Colonic mucosa (tissue), 4 donors: ENCODE measurements at places on chromosomes 3 and 15.
A peak's percentile ranks its signal among the peaks of the same experiment; 100 is the strongest.

GRCh38 chr3:177646749-177647148 is 449.5 kb upstream of the TBL1XR1 start:
- H3K4me3 ChIP-seq, result no peak overlapping the region
- H3K27ac ChIP-seq, result no peak overlapping the region
- H3K36me3 ChIP-seq, result no peaks in the 10 kb centered on the region

DNA sequence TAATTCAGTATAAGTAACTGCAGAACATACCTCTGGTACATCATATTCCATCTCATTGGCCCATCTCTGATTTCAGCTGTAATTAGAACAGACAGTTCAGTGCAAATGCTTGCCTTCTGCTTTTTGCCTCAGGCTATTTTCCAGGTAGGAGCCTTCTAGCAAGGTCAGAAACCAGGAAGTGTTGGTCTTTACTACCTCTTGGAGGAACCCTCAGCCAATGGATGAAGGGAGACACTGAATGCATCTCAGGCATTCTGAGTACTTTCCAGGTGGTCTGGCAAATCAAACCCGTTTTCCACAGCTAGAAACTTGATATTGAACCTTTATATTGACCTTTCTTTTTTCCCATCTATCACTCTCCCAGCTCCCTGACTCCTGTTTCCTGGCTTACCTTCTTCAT is 348.5 kb upstream of the SOX2 start:
- H3K27me3 ChIP-seq, result no peaks in the 10 kb centered on the region
- H3K4me3 ChIP-seq, result no peak overlapping the region
- no peak for DNase-seq
- no peaks in the 10 kb centered on the region for H3K36me3 ChIP-seq

DNA sequence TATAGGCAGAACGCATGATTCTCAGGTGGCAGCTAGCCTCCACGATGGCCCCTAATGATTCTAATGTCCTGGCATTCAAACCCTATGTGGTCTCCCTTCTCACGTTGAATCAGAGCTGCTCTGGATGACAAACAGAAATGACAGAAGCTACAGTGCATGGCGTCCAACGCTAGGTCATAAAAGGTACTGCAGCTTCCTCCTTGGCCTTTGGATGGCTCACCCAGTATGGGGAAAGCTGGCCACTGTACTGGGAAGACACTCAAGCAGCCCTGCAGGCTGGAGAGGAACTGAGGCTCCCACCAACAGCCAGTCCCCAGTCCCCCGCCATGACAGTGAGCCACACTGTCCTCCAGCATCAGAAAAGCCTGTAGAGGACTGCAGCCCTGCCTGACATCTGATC is 286.3 kb downstream of the FAM43A start:
- no peak overlapping the region for H3K27ac ChIP-seq
- H3K4me3 ChIP-seq, result no peak overlapping the region

- no peak overlapping the region for H3K27ac ChIP-seq
- no peaks in the 10 kb centered on the region for H3K4me1 ChIP-seq
- DNase-seq, result no peak
- H3K36me3 ChIP-seq, result no peaks in the 10 kb centered on the region
- H3K27me3 ChIP-seq, result no peaks in the 10 kb centered on the region
Measured at GRCh38 chr15:32739522-32740063, 21.8 kb downstream of the GREM1 start.

DNA sequence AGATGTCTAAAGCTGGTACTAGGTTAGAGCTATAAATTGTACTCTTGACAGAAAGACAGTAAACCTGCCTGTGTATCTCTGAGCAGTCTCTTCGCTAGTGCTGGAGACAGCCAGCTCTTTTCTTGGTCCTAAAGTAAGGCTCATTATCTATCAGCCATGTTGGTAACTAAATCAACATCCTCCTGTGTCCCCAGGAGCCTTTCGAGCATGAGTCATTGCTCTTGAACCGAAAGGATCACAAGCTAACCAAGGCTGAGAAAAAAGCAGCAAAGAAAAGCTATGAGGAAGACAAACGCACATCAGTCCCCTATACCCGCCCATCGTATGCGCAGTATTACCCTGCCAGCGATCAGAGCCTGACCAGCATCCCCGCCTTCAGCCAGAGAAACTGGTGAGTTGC is 25.0 kb upstream of the TEX264 start:
- H3K4me3 ChIP-seq, result no peak overlapping the region
- no peaks in the 10 kb centered on the region for H3K27me3 ChIP-seq
- DNase-seq, result no peak

GRCh38 chr15:65870889-65871533 is 1.7 kb downstream of the RAB11A start:
- DNase-seq, result peak; percentile 46
- peak overlapping the region; percentile 98 for H3K27ac ChIP-seq
- H3K4me3 ChIP-seq, result peak overlapping the region; percentile 92

DNA sequence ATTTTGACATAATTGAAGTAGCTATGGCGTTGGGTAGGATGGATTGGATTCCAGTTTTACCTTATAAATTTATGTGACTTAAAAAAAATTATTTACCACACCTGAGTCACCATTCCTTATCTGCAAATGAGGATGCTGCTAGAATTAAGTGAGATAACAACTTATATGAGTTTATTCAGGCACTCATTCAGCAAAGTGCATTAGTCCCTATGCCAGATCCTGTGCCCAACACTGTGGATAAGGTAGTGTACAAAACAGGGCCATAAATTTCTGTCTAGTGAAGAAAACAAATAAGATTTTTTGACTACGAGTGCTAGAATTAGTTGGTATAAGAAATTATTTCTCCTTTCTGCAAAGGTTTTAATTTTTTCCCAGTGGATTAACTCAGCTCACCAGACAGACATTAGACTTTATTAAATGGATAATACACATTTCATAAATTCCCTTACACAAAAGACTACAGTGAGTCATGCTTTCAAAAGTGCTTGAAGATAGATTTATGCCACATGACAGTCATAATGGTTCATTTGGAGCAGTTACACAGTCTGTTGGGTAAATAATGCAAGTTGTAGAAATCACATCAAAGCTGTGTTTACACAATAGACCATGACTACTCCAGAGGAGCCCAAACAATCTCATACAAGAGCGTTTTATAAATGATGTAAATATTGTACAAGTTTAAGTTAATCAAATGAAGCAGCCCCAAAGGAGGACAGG is 129.9 kb upstream of the TGFBR2 start:
- no peaks in the 10 kb centered on the region for H3K36me3 ChIP-seq
- H3K27me3 ChIP-seq, result no peaks in the 10 kb centered on the region
- DNase-seq, result no peak
- H3K27ac ChIP-seq, result no peak overlapping the region

- DNase-seq, result no peak
- H3K4me3 ChIP-seq, result no peak overlapping the region
- H3K4me1 ChIP-seq, result no peaks in the 10 kb centered on the region
Measured at GRCh38 chr3:101228441-101228840, 91.9 kb downstream of the IMPG2 start.

DNA sequence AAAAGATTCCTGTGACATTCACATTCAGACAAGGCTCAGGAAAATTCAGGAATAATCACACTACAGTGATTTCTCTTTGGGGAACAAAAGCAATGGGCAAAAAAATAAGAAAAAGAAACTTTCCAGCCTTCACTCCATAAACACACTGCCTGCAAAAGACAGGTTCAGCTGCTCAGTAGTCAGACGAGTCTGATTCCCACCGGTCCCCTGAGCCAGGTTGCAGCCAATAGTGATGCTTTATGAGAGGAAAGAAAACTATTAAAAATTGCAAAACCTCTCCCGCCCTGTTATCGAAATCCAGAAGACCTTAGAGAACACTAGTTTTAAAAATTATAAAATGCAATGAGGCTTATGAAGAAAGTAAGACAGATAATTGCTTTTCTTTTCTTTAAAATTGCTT is 8.5 kb downstream of the PLCH1 start:
- H3K4me3 ChIP-seq, result peak overlapping the region; percentile 4
- no peaks in the 10 kb centered on the region for H3K27me3 ChIP-seq
- H3K27ac ChIP-seq, result no peak overlapping the region
- DNase-seq, result no peak
- H3K4me1 ChIP-seq, result no peaks in the 10 kb centered on the region

DNA sequence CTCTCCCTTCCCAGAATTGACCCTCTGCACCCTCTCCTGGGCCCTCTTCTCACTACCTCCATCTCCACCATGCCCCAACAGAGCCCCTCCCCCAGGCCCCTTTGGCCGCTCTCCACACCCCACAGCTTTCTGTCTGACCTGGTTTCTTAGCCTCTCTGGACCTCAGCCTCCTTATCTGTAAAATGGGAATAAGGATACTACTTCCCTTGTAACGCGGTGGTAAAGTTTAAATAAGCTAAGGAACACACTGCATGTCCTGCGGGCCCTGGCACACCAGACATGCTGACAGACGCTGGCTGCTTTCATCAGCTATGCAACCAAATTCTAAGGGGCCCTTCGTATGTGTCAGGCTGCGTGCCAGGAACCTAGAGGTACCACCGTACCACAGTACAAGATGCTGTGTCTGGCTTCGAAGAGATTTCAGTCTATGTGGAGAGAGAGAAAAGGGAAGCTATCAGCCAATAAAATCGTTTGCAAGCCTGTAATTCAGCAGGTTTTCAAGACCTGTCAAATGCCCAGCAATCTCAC is 777 bp upstream of the SLC51A start:
- DNase-seq, result no peak
- no peaks in the 10 kb centered on the region for H3K36me3 ChIP-seq
- H3K27me3 ChIP-seq, result no peaks in the 10 kb centered on the region
- no peak overlapping the region for H3K27ac ChIP-seq

GRCh38 chr3:42149975-42150374 is 58.8 kb downstream of the TRAK1 start:
- H3K4me3 ChIP-seq, result no peak overlapping the region
- peaks cover 10% of the 10 kb centered on the region for H3K4me1 ChIP-seq
- peak; percentile 93 for DNase-seq
- H3K36me3 ChIP-seq, result no peaks in the 10 kb centered on the region
- H3K27ac ChIP-seq, result no peak overlapping the region

DNA sequence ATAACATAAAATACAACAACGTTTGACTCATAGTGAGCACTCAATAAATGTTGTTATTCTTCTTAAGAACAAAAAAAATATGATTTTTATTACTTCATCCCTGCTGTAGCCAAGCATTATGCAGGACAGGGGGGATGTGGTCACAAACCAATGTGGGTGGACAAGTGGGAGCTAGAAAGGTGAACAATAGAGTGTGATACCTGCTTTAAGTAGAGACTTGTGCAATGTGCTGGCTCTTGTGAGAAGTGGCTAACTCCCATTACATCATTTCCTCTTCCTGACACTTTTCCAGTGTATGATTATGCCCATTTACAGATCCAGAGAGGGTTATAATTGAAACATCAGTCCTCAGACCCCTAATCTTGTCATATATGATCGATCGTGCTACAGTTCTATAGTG is 193.6 kb downstream of the UBE2E2 start:
- no peak overlapping the region for H3K27ac ChIP-seq
- no peak overlapping the region for H3K4me3 ChIP-seq
- H3K27me3 ChIP-seq, result no peaks in the 10 kb centered on the region
- no peaks in the 10 kb centered on the region for H3K36me3 ChIP-seq
- H3K4me1 ChIP-seq, result no peaks in the 10 kb centered on the region

GRCh38 chr3:110736332-110736731 is 335.3 kb upstream of the NECTIN3 start:
- DNase-seq, result no peak
- H3K4me1 ChIP-seq, result no peaks in the 10 kb centered on the region
- no peaks in the 10 kb centered on the region for H3K36me3 ChIP-seq
- H3K27ac ChIP-seq, result no peak overlapping the region

DNA sequence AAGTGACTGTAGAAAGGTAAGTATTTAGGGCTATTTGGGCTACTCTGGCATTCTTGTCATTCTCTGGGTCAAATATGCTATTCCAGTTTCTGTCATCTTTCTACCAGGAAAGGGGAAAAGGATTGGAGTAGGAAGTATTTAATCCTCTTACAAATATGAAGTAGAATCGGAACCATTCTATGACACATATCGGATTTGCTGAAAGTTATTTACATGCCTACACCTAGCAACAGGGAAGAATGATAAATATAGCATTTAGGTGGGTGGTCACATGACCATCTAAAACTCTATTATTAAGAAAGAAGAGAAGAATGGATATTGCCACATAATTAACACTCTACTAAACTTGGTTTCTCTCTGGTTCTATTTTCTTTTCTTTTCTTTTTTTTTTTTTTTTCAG is 1353.1 kb downstream of the ZPLD1 start:
- H3K27ac ChIP-seq, result no peak overlapping the region
- H3K36me3 ChIP-seq, result no peaks in the 10 kb centered on the region
- no peaks in the 10 kb centered on the region for H3K27me3 ChIP-seq

GRCh38 chr3:58072052-58072762 is 64.0 kb downstream of the FLNB start:
- H3K27ac ChIP-seq, result no peak overlapping the region
- H3K4me3 ChIP-seq, result no peak overlapping the region
- no peaks in the 10 kb centered on the region for H3K36me3 ChIP-seq
- no peak for DNase-seq
- peaks cover 5% of the 10 kb centered on the region for H3K4me1 ChIP-seq

GRCh38 chr3:11944052-11944673 is 60.0 kb upstream of the SYN2 start:
- H3K4me3 ChIP-seq, result no peak overlapping the region
- no peaks in the 10 kb centered on the region for H3K4me1 ChIP-seq
- peak; percentile 26 for DNase-seq
- no peak overlapping the region for H3K27ac ChIP-seq
- no peaks in the 10 kb centered on the region for H3K36me3 ChIP-seq

DNA sequence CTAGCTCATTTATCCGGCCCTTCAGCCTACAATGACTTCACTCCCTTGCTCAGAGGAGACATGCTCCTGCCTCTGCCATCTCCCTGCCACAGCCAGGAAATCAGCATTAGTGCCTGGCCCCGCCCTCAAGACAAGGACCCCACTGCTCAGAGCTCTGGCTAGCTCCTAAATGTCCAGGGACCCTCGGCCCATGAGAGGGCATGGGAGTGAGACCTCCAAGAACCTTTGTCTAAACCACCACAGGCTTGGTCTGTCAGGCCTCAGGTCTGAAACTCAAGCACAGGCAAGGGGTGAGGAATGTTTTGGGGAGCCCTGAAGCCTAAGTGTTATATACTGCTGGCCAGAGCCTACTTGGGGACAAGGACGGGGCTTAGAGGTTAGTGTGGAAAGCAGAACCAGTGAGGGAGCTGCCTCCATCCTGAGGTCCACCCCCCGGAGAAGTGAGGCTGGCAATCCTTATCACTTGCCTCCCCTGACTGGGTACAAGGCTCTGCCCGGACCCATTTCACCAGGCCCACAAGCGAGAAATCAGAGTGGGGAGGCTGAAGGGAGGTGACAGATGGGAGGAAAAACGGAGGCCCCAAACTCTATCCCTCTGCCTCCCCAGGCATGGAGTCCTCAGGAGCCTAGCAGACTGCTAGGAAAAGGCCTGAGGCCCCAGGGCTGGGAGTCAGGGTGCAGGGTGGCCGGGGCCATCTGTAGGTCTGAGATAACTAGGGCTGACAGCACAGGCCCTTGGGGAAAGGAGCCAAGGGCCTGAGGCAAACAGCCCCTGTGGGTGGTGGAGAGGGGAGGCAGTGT is 18.8 kb downstream of the SHF start:
- H3K36me3 ChIP-seq, result no peaks in the 10 kb centered on the region
- no peak overlapping the region for H3K27ac ChIP-seq
- H3K4me3 ChIP-seq, result no peak overlapping the region
